ENCODE measurements at places on chromosomes 3 and 15. TPM values are rescaled to one million over a fixed set of nuclear protein-coding genes. Genes with fewer than 3 reads are reported as not detected.

GRCh38 chr3:157581371-157581770 lies 78.2 kb upstream of the VEPH1 start:
- no peaks in the 10 kb centered on the region for H3K27me3 ChIP-seq
- H3K4me1 ChIP-seq: no peaks in the 10 kb centered on the region
- no peak overlapping the region for H3K4me3 ChIP-seq
- H3K27ac ChIP-seq: no peak overlapping the region

- H3K4me1 ChIP-seq: peaks cover 49% of the 10 kb centered on the region
- H3K36me3 ChIP-seq: no peaks in the 10 kb centered on the region
- no peak overlapping the region for H3K27ac ChIP-seq
- no peak for DNase-seq
These were observed 9.4 kb downstream of the CTNNB1 start for GRCh38 chr3:41208507-41209220.

DNA sequence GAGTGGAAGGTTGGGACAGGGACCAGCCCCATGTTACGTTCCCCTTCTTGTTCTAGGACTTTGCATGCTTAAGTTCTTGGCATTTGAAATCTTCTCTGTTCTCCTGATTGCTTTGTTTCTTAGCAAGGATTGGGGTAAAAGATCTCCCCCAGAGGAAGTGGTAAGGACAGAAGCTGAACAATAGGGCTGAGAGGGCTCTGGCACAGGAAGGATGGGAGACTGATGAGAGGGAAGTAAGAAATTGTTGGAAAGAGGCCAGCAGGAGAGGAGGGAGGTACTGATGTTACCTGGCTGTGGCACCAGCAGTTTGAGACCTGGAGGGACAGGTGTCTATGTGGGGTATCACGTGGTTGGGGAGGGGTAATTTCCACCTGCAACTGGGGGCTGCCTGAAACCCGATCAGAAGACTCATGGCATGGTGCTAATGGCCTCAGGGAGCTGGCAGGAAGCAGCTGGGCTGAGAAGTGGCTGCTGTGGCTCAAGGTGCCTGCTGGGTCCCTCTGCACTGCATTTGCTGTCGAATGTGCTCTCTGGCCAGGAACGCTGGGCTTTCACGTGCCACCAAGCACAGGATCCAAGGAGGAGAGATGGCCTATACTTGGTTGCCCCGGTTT lies 108.4 kb downstream of the LSM3 start:
- H3K4me3 ChIP-seq: no peak overlapping the region
- DNase-seq: no peak
- H3K36me3 ChIP-seq: no peaks in the 10 kb centered on the region
- H3K4me1 ChIP-seq: no peaks in the 10 kb centered on the region
- no peaks in the 10 kb centered on the region for H3K27me3 ChIP-seq

- H3K27me3 ChIP-seq: no peaks in the 10 kb centered on the region
- peaks cover 26% of the 10 kb centered on the region for H3K4me1 ChIP-seq
- no peaks in the 10 kb centered on the region for H3K36me3 ChIP-seq
- no peak overlapping the region for H3K4me3 ChIP-seq
These were observed 29.4 kb downstream of the ZNF589 start for GRCh38 chr3:48270306-48270705.

DNA sequence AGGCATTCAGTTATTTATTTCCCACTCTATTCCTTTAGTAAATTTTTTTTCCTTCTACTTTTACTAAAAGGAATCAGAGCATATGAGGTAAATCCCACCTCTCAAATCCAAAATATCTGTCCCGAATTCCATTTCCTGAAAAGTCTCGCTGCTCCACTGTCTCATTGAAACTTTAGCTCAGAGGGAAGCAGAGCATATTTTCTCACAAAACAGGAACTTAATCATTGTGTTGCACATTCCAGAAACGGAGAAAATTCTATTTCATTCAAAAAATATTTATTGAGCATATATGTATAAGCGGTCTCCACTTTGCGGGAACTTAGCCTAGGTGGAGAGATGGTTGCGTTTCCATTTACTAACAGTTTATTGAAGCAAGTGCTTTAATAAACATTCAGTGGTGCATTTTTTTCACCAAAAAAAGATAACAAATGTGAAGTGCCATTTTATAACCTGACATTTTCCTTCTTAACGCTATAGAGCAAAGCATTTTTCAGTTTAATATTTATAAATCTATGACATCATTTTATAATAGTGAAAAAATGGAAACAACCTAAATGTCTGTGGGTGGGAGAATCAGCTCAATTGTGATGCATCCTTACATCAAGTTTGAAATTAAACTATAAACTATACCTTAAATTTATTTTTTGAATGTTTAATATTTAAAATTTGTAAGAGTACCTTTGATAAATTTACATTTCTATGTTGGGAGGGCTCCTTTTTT lies 67.2 kb upstream of the CSTA start:
- no peaks in the 10 kb centered on the region for H3K27me3 ChIP-seq
- H3K4me3 ChIP-seq: no peak overlapping the region
- no peak for DNase-seq
- no peak overlapping the region for H3K27ac ChIP-seq

GRCh38 chr3:18703798-18704197 lies 278.7 kb upstream of the SATB1 start:
- no peak for DNase-seq
- H3K27me3 ChIP-seq: no peaks in the 10 kb centered on the region
- H3K4me3 ChIP-seq: no peak overlapping the region
- no peaks in the 10 kb centered on the region for H3K4me1 ChIP-seq

A4GNT gene
- total RNA-seq: not detected

GRCh38 chr15:45522328-45523165 lies at the start of gene SLC30A4:
TSS of gene SLC30A4 (minus strand) at chr15:45522755. CDS start at chr15:45522354, 401 bp downstream.
- peak within 1 kb of the TSS; percentile 64 for H3K27ac ChIP-seq
- peak within 1 kb of the TSS; percentile 66 for H3K4me3 ChIP-seq
- no peaks in the 10 kb centered on the region for H3K4me1 ChIP-seq
- H3K36me3 ChIP-seq: peaks cover 5% of the 10 kb centered on the region
- H3K27me3 ChIP-seq: no peaks in the 10 kb centered on the region

DNA sequence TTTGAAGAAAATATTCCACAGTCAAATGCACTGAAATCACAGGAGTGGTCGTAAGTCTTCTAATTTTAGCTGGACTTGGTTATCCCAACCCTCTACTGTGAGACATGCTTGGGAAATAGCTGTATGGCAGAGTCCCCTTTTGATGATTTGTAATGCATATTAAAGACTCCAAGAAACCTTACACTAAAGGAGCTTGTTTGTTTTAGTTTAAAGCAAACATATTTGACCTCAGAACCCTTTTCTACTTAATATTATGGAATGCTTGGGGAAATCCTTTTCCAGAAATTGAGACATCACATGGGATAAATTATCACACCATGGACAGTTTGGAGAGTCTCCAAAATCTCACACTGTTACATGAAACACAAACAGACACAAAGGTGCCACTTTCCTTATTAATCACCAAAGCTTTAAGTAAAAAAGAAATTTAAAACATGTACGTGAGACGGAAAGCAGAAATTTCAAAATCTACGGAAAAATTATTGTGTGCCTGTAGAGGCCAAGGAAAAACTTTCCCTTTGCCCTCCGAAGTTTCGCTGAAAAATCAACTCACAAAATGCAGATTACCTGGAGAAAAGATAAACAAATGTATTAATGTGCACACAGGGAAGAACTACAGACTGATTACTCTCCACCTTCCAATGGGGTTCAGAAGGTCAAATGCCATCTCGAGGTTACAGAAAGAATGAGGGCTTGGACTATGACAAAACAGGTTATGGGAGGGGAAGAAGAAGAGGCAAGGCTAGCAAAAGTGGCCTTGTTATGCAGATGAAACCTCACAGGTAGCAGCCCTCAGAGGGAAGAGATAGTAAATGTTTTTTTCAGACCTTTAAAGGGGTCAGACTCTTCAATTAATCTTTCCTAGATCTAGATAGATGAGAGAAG lies 7.0 kb upstream of the CPB1 start:
- no peak for DNase-seq
- no peaks in the 10 kb centered on the region for H3K36me3 ChIP-seq
- H3K4me1 ChIP-seq: no peaks in the 10 kb centered on the region
- H3K4me3 ChIP-seq: no peak overlapping the region

GRCh38 chr15:56927816-56928215 lies 9.4 kb downstream of the TCF12 start:
- H3K4me3 ChIP-seq: no peak overlapping the region
- no peak overlapping the region for H3K27ac ChIP-seq
- peaks cover 20% of the 10 kb centered on the region for H3K4me1 ChIP-seq
- no peak for DNase-seq
- H3K27me3 ChIP-seq: no peaks in the 10 kb centered on the region
- H3K36me3 ChIP-seq: no peaks in the 10 kb centered on the region

ZNF774 gene
- total RNA-seq: 0.22 TPM

All from naive thymus-derived CD4-positive, alpha-beta T cell (primary cell).